ENCODE measurements at places on chromosomes 5 and 9. TPM values are rescaled to one million over a fixed set of nuclear protein-coding genes. Genes with fewer than 3 reads are reported as not detected.

Gene PCDHB9
- 0.22 TPM for polyA plus RNA-seq

Gene SLC6A7
- polyA plus RNA-seq, result not detected

Gene GABRB2
- not detected for polyA plus RNA-seq

Gene CCDC187
- polyA plus RNA-seq, result not detected

Gene AHRR
- polyA plus RNA-seq, result 24.6 TPM

Gene MLANA
- polyA plus RNA-seq, result not detected

Gene GALNT12
- 4.2 TPM for polyA plus RNA-seq

Gene PCDH12
- not detected for polyA plus RNA-seq

Gene CD14
- polyA plus RNA-seq, result 0.29 TPM

Gene RALGPS1
- 4.4 TPM for polyA plus RNA-seq

Gene STXBP1
- 19.8 TPM for polyA plus RNA-seq

Gene F12
- polyA plus RNA-seq, result 0.48 TPM

Gene PHYHD1
- 11.6 TPM for polyA plus RNA-seq

Gene WDR38
- not detected for polyA plus RNA-seq

All from AG04450 (cell line).